ENCODE measurements at places on chromosomes 3 and 15. TPM values are rescaled to one million over a fixed set of nuclear protein-coding genes. Genes with fewer than 3 reads are reported as not detected.
A peak's percentile ranks its signal among the peaks of the same experiment; 100 is the strongest.

GRCh38 chr15:74430510-74430951, 3.2 kb downstream of the SEMA7A start:
- DNase-seq: no peak

GRCh38 chr3:156649681-156650080, 24.7 kb upstream of the TIPARP start:
- no peak for DNase-seq

GRCh38 chr3:152127058-152127457, 141.7 kb upstream of the MBNL1 start:
- DNase-seq: no peak

GRCh38 chr3:36774052-36774451, 9.7 kb upstream of the DCLK3 start:
- no peak for DNase-seq

DNA sequence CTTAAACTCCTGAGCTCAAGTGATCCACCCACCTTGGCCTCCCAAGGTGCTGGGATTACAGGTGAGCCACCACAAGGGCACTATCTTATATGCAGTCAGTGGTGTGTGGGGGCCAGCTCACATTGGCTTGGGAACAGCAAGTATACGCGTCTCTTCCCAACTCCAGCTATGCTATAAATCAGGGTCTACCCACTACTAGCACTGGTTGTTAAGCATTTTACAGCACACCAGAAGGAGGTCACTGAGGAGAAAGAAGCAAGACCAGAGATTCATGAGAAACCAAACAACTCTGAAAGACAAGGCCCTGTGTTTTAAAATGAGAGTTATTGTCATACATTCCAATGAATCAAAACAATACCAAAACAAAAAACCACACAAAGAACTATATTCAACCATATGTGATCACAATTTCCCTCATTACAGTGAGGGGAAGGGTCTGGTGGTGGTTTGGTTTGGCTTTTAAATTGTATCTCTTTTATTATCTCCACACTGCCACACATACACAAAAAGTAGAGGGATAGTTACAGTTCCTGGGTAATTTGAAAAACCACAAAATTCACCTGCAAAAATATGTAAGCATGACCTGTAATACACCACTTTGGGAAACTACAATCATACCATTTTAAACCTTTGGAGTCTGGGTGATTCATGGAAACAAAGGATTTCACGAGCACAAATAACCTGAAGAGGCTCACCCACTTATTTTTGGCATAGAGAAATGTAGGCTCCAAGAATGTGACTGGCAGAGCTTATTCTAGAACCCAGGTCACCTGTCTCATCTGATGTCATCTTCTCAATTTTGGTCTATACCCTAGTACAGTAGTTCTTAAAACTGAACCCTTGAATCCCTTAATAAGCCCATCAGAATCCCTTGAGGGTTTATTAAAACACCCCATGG, 5.2 kb downstream of the MAGI1 start:
- no peak for DNase-seq

- DNase-seq: no peak
Measured at GRCh38 chr3:123258811-123259420, 57.2 kb downstream of the SEC22A start.

- DNase-seq: no peak
Measured at GRCh38 chr3:154275965-154276364, 48.3 kb downstream of the DHX36 start.

GRCh38 chr3:185402561-185402960, 39.6 kb downstream of the MAP3K13 start:
- no peak for DNase-seq

GRCh38 chr15:57306161-57306943, 70.0 kb upstream of the CGNL1 start:
- peak; percentile 87 for DNase-seq

GRCh38 chr15:99117111-99117510, 12.2 kb downstream of the SYNM start:
- DNase-seq: no peak

DNA sequence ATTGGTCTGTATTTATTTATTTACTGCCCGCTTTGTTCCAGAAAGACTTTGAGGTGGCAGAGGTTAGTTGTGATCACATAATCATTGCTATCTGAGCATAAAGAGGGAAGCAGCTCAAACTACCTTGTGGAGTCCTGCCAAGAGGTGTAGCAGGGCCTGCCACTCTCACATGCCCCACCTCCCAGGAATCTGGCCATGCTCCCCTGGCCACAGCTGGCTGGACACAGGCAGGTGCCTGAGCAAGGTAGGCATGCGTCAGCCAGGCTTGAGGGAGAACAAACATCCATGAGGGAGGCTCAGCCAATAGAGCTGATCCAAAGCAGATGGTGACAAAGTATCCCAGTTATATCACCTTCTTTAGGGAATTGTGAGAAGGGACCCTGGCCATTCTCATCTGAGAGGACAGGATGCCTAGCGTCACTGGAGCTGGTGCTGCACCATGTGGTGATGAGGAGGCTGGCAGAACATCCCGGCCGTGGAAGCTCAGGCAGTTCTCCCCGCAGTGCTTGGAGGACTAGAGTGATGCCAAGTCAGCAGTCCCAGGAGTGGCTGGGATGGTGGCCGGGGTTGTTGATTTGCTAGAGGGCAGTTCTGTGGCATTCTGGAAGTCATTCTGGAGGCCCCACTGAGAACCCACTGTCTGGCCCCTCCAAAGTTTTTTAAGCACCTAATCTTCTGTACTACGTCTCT, 6.8 kb upstream of the POLG start:
- no peak for DNase-seq

DNA sequence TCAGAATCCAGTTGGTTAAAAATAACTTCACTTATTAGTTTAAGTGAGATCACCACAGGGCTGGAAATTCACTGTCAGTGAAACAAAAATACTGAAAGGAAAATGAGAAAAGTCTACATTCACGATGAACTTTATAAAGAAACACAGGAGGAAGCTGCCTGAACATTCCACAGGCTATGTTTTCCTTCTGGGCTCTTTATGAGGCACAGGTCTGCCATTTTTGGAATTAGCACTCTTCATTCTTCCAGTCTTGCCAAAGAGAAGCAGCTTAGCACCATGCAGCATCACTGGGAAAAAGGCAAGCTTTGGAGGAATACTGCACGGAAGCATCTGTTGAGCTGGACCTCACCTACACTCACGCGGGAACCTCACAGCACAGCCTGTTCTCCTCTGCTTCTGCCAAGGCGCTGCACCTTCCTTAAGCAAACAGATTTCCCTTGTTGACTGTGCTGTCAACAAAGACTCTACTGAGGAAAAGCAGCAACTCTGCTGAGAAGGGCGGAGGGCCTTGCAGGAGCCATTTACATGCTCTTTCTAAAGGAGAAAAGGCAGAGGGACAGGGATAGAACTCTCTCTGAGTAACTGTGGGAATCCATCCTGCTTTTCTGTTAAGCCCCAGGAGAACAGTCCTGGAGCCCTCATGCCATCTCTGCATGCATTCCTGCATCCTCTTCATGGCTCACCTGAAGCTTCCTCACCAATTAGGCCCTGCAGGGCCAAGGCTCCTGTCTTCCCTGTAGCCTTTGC, 15.7 kb downstream of the SUSD5 start:
- DNase-seq: no peak

- no peak for DNase-seq
Measured at GRCh38 chr3:102233881-102234280, 200.9 kb upstream of the ZPLD1 start.

Gene SLC28A2
- total RNA-seq: 0.15 TPM

Gene LSMEM2
- total RNA-seq: not detected

Gene ATP8B4
- total RNA-seq: 6.8 TPM

Gene CCK
- total RNA-seq: not detected

Gene GMNC
- 7.3 TPM for total RNA-seq

Gene ACTL6A
- total RNA-seq: 11.8 TPM

Gene GOLGA8N
- total RNA-seq: 8.8 TPM
